ENCODE measurements at places on chromosomes 2 and 18.

- DNase-seq, result no peak
Measured at GRCh38 chr2:20015482-20016083, 3.1 kb upstream of the MATN3 start.

- DNase-seq, result no peak
Measured at GRCh38 chr18:37297106-37297505, 268.5 kb downstream of the CELF4 start.

DNA sequence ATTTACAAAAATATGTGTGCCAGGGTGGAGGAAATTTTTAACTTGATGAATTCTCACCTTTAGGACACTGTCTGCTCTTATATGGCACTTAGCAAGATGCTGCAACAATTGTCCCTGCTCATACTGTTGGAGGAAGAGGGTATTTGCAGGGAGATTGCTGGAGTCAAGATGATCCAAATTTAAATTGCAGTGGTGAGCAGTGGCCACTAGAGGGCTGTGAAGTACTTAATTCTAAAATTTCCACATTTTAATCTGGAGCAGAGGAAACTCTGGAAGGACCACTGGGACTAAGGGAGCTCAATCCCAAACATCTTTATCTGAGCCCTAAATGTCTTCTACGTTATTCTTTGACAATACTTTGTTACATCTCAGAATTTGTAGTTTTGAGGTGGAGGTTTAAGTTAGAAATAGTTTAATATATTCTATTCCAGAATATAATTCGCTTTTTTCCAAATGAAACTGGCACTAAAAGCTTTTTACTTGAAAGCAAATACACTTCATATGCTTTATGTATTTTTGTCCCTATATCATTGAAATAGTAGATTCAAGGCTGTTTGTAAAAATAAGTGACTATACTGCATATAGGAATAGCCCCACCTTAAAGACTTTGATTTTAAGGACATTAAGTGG, 33.0 kb upstream of the PTH2R start:
- DNase-seq, result peak; percentile 23

- no peak for DNase-seq
Measured at GRCh38 chr2:226845386-226846116, 9.7 kb downstream of the RHBDD1 start.

DNA sequence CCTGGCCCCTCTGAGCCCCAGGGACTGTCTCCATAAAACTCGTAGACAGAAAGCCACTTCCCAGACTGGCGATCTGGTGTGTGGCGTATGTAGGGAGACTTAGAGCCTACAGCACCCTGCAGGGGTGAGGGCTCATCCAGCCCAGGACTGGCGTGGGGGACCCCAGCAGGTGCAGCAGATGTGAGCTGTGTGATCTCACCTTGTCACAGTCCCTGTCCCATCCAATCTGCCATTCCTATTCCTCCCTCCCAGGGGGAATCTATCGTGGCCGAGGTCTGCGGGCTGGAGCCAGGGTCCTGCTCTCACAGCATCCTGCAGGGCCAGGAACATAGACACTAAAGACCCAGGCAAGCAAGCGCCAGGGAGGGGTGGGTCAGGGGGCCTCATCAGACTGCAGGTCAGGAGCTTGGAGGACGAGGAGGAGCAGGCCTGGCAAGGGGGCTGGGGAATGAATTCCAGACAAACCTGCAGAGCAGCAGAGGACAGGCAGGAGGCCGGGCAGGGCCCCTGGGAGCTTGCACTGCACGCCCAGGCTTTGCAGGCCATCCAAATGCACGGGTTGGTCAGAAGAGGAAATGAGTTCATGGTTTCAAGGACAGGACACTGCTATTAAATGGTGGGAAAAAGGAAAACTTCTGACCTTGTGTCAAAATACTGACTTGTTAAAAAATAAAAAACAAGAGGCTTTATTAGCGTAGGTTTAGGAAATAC, 32.5 kb downstream of the HS6ST1 start:
- DNase-seq, result no peak

GRCh38 chr2:126822115-126822514, 76.6 kb upstream of the TEX51 start:
- DNase-seq, result no peak

GRCh38 chr2:39385172-39385571, 51.9 kb downstream of the MAP4K3 start:
- DNase-seq, result no peak

DNA sequence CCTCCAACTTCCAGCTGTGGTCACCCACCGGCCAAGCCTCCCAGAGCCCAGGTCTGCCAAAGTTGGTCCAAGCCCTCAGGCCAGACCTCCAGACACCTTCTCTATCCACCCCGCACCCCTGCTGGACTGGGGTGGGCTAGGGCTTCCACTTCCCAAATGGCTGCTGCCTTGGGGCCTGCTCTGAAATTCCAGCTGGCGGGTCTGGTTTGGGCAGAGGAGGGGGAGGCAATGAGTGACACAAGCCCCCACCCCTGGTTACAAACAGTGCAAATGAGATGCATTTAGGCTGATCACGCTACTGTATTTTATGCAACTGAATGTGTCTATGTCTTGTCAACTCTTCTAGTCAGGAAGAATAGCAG, 14.6 kb downstream of the POU3F3 start:
- no peak for DNase-seq

DNA sequence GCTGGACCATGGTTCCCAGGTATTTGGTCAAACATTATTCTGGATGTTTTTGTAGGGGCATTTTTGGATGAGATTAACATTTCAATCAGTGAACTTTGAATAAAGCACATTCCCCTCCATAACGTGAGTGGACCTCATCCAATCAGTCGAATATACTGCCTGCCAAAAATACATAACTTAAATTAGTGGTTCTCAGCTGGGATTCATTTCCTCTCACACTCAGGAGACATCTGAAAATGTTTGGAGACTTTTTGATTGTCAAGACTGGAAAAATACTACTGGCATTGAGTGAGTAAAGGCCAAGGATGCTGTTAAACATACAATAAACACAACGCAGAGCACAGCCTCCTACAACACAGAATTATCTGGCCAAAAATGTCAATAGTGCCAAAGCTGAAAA, 198.2 kb downstream of the MYO1B start:
- no peak for DNase-seq

GRCh38 chr2:114108824-114109416, 219.0 kb downstream of the ACTR3 start:
- DNase-seq, result no peak

DNA sequence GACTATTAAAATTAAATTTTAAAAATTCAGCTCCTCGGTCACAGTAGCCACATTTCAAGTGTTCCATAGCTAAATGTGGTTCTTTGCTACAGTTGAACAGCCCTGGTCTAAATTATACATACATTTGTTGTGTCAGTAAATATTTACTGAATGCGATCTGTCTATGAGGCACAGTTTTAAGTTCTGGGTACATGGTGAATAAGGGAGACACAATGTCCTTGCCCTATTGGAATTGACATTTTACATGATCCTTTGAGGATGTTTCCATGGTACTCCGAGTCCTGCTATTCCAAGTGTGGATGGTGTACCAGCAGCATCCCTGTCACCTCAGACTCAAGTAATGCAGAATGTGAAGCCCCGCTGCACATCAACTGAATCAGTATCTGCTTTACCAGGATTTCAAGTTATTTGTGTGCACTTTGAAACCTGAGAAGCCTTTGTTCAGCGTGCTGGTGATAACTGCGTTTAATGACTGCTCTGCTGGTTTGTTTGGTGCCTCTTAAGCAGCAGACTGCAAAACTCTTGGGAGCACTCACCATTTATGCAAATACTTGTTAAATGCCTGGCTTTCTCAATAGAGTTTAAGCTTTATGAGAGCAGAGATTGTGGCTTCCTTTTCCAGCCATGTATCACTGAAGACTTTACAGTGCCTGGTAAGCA, 1.5 kb downstream of the GALNT1 start:
- no peak for DNase-seq

DNA sequence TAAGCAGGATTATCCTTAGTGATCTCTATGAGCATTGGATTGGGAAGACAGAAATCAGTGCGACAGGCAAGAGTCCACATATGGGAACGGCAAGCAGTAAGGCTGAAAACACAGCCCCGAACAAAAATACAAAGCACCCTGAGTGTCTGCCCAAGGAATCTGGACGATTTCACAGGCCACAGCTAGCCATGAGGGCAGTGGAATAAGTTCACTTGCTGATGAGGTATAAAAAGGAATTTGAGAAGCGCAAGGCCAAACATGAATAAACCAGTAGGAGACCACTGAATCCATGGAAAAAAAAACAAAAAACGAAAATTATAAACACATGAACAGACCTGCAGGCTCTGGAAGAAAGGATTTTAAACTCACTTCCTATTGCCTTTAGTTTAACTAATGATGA, 24.3 kb downstream of the WDSUB1 start:
- DNase-seq, result no peak

- no peak for DNase-seq
Measured at GRCh38 chr2:226905718-226906117, 69.9 kb downstream of the RHBDD1 start.

DNA sequence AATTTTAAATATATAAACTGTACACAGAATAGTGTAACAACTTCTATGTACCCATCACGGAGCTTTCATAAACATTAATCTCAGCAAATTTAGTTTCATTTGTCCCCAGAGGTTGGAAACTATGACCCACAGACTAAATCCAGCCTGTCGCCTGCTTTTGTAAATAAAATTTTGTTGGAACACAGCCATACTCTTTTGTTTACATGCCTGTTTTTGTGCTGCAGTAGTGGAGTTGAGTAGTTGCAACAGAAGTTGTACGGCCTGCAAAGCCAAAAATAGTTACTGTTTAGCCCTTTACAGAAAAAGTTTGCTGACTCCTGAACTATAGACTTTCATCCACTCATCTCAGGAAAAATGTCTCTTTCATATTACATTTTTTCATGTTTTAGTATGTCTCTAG, 39.8 kb downstream of the RBM45 start:
- no peak for DNase-seq

GRCh38 chr2:216485745-216486144, 12.9 kb upstream of the RPL37A start:
- DNase-seq, result no peak

GRCh38 chr2:165469417-165469816, at the start of gene CSRNP3:
CSRNP3 (plus strand) TSS chr2:165469698; CDS start chr2:165595066, 125,368 bp downstream.
- no peak for DNase-seq

DNA sequence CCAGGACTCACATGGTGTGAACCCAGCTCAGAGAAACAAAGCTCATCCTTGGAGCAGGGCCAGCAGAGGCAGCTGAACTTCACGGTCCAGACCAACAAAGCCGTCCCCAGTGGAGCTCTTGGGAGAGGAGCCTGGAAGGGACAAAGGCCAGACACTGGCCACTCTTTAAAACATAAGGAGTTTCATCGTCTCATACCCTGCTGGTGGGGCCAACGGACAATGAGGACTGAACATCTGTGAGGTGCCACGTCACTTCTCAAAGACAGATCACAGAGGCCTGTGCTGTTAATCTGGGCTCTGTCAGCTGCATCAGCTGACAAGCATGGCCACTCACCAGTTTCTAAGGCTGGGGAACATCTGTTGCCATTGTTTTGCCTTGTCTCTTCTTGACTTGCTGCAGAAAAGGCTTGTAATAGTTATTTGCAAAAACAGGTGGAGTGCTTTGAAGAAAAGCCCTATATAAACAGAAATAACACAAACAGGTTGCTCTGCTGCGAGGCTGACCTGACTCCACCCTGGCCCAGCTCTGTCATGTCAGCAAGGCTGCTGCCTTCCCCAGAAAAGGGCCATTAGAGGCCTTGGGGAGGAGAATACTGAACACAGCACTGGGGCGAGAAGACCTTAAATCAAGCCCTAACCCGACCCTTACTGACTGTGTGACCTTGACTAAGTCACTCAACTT, 68.1 kb upstream of the DAPL1 start:
- DNase-seq, result no peak

DNA sequence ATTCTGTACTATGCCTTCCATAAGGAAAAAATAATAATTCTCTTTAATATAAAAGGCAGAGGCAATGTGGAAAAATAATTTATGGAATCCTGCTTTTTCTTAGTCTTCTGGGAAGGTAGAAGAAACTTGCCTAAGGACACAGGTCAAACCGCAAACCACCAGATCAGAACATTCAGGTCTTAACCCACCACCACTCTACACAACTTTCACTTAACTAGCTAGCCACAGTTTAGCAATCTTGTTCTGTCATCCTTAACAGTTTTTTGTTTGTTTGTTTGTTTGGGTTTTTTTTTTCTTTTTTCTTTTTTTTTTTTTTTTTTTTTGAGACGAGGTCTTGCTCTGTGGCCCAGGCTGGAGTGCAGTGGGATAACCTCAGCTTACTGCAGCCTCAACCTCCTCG, 70.6 kb downstream of the ACVR1 start:
- no peak for DNase-seq

DNA sequence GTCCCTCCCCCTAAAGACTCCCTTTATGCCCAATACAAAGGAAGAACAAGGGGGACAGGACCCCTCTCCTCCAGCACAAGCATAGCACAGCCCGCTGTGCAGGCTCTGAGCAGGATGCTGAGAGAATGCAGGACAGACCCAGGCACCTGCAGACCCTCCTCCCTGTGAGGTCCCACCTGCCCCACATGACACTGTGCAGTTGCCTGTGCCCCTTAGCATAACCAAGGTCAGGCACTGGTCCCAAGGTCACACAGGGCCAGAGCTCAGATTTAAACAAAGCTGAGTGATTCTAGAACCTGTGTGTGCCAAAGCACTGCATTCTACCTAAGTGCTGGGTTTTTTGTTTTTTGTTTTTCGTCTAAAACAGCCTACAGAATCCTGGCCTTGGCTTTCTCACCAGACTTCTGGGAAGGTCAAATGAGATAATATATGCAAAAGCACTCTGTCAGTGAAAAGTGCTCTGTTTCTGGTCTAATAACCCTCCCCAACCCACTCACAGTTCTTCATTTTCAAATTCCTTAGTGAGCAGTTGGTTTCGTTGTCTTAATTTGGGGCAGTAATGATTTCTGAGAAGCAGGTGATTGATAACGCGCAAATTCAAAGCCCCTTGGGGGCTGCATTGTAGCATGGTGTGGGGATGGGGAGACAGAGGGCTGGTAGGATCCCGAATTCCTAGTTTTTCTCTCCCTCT, 125.7 kb downstream of the KCTD1 start:
- DNase-seq, result no peak

DNA sequence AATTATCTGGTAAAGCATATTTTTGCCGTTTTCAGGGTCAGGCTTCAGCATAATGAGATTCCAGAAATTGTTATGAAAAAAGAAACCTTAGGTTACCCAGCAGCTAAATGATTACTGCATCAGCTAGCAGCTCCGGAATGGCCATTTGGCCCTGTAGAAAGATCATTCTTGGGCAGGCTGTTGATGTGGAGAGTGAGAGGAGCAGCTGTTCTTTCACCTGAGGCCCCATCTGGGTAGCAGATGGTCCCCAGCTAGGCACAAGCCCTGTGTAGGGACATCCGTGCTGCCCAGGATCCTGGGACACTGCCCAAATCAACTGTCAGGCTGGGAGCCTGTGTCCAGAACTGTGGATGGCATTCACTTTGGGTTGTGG, 61.8 kb downstream of the NEDD4L start:
- no peak for DNase-seq

DNA sequence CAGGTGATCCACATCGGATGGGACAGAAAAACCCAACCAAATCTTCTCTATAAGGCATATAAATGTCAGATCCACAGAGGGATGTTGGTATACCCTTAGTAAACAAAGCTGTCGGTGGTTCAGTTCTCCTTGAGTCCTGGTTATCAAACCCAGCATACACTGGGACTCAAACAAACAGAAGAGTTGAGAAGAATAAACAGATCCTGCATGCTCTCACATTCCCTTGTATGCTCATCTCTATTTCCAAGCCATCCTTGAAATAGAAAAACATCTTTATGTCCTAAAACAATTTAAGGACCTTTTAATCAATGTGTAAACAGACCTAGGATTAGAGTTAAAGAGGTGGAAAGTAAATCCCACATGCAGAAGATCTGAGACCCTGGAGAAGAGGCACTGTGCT, 19.8 kb upstream of the HK2 start:
- no peak for DNase-seq

- DNase-seq, result no peak
Measured at GRCh38 chr2:18243816-18244215, 316.6 kb downstream of the RDH14 start.

- no peak for DNase-seq
Measured at GRCh38 chr18:60910534-60910933, 422.7 kb upstream of the CDH20 start.
